ENCODE measurements at places on chromosomes 2 and 18. TPM values are rescaled to one million over a fixed set of nuclear protein-coding genes. Genes with fewer than 3 reads are reported as not detected.

YES1 gene
- 89.2 TPM for total RNA-seq

GRCh38 chr2:8456151-8457091, 225.4 kb upstream of the ID2 start:
- DNase-seq = no peak

DNA sequence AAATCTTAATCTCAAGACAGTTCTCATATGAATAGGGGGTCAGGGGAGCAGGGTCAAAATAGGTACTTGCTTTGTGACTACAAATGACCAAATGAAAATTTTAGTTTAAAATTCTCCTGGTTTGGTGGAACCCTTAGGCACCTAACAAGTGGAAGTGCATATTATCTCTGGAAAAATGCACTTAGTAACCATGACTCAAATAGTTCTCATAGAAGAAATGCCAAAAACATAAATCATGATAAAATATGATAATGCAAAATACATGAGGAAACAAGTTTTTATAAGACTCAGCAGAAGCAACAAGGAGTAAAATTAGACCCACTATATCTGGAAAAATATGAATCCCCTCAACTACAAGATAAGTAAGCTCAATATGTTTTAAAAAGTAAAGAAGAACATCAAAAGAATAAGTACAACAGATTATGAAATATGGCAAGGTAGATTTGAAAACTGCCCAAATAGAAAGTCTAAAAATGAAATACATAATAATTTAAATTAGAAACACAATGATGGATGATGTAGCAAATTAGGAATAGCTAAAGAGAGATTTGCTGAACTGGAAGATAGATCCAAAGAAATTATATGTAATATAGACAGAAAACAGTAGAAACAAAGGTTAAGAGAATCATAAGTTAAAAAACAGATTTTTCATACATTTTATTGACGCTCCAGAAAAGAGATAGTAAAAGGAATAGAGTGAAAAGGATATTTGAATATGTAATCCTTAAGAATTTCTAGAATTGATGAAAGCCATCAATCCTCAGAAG, 308.3 kb downstream of the SETBP1 start:
- no peak for DNase-seq

TMEM182 gene
- 3.6 TPM for total RNA-seq

TDRD15 gene
- not detected for total RNA-seq

- no peak for DNase-seq
These were observed 587 bp upstream of the TANK start for GRCh38 chr2:161159456-161160225.

DNA sequence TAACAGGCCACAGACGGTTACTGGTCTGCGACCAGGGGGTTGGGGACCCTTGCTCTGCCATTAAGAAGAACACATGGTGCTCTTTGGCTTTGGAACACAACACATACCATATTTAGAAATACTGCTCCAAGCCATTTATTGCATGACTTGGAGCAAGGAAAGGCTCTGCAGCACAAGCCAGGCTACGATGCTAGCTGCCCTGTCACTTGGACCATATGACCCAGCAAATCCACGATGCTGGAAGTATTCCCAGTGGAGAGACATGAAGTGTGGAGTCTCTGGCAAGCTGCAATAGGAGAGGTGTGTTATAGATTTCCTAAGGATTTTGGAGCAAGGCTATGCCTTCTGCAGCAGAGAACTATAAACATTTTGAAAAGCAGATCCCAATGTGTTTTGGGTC, 171.2 kb downstream of the HAUS1 start:
- no peak for DNase-seq

CRYGC gene
- total RNA-seq = not detected

GRCh38 chr2:225117051-225117716, 74.9 kb upstream of the DOCK10 start:
- DNase-seq = no peak
